ENCODE measurements at places on chromosomes 4 and X. TPM values are rescaled to one million over a fixed set of nuclear protein-coding genes. Genes with fewer than 3 reads are reported as not detected.
A peak's percentile ranks its signal among the peaks of the same experiment; 100 is the strongest.

GRCh38 chrX:151397741-151398070 is 700 bp downstream of the VMA21 start:
- no peaks in the 10 kb centered on the region for H3K27me3 ChIP-seq
- peaks cover 45% of the 10 kb centered on the region for H3K4me1 ChIP-seq
- no peaks in the 10 kb centered on the region for H3K36me3 ChIP-seq
- H3K4me3 ChIP-seq, result peak overlapping the region; percentile 87
- H3K27ac ChIP-seq, result peak overlapping the region; percentile 96

GRCh38 chr4:176475067-176475466 is 155.3 kb downstream of the SPCS3 start:
- no peaks in the 10 kb centered on the region for H3K36me3 ChIP-seq
- no peak overlapping the region for H3K4me3 ChIP-seq
- no peaks in the 10 kb centered on the region for H3K27me3 ChIP-seq
- no peak for DNase-seq
- no peaks in the 10 kb centered on the region for H3K4me1 ChIP-seq
- H3K27ac ChIP-seq, result no peak overlapping the region

- no peak overlapping the region for H3K4me3 ChIP-seq
- no peaks in the 10 kb centered on the region for H3K4me1 ChIP-seq
Observed at GRCh38 chr4:88353324-88353723, 25.3 kb upstream of the HERC6 start.

- no peak overlapping the region for H3K4me3 ChIP-seq
- DNase-seq, result no peak
- H3K27ac ChIP-seq, result no peak overlapping the region
- H3K36me3 ChIP-seq, result no peaks in the 10 kb centered on the region
- H3K27me3 ChIP-seq, result no peaks in the 10 kb centered on the region
- no peaks in the 10 kb centered on the region for H3K4me1 ChIP-seq
Observed at GRCh38 chr4:21806991-21807390, 141.6 kb downstream of the KCNIP4 start.

- H3K4me3 ChIP-seq, result no peak overlapping the region
- H3K27me3 ChIP-seq, result no peaks in the 10 kb centered on the region
- no peaks in the 10 kb centered on the region for H3K36me3 ChIP-seq
- DNase-seq, result no peak
- no peak overlapping the region for H3K27ac ChIP-seq
Observed at GRCh38 chr4:147764337-147764736, 32.4 kb downstream of the ARHGAP10 start.

DNA sequence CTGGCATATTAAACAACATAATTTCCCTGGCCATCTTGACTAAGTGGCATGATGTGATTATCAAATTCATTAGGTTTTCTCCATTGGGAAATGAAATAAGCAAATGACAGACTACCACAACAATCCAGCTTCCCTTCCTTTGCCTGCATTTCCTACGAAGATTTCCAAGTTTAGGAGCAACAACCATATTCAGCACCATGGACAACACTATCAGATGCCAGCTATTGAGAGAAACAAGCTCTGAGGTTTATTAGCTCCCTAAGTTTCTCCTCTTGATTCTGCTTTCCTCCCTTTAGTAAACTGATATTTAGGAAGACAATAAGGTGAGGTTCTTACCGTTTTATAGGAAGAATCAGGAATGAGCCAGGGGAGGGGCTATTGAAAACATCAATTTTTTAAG is 36.2 kb downstream of the DCX start:
- no peak overlapping the region for H3K4me3 ChIP-seq
- H3K4me1 ChIP-seq, result no peaks in the 10 kb centered on the region
- H3K27me3 ChIP-seq, result no peaks in the 10 kb centered on the region

- no peaks in the 10 kb centered on the region for H3K36me3 ChIP-seq
- H3K4me3 ChIP-seq, result no peak overlapping the region
- no peaks in the 10 kb centered on the region for H3K27me3 ChIP-seq
- H3K27ac ChIP-seq, result no peak overlapping the region
- DNase-seq, result no peak
Observed at GRCh38 chr4:156820931-156821330, 150.7 kb downstream of the PDGFC start.

GRCh38 chr4:162891788-162892707 is 274.6 kb downstream of the NAF1 start:
- H3K36me3 ChIP-seq, result no peaks in the 10 kb centered on the region
- no peak overlapping the region for H3K27ac ChIP-seq
- no peaks in the 10 kb centered on the region for H3K4me1 ChIP-seq
- no peak for DNase-seq
- no peaks in the 10 kb centered on the region for H3K27me3 ChIP-seq

DNA sequence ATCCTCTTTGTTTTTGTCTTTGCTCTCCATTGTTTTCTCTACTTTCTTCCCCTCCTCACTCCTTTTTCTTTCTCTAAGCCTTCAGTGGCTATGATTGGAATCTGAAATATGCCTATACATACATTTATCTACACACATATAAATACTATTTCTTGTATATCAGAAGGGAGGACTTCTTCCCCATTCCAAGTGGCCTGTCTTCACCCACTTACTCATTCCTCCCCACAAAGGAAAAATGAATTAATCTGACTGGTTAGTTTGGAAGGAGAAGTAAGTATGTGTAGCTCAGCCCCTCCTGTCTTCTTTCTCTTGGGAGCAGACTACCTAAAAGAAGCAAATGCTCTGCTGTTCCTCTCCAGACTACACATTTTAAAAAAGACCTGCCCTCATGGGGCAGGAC is 17.7 kb downstream of the GUCY2F start:
- H3K27me3 ChIP-seq, result no peaks in the 10 kb centered on the region

DNA sequence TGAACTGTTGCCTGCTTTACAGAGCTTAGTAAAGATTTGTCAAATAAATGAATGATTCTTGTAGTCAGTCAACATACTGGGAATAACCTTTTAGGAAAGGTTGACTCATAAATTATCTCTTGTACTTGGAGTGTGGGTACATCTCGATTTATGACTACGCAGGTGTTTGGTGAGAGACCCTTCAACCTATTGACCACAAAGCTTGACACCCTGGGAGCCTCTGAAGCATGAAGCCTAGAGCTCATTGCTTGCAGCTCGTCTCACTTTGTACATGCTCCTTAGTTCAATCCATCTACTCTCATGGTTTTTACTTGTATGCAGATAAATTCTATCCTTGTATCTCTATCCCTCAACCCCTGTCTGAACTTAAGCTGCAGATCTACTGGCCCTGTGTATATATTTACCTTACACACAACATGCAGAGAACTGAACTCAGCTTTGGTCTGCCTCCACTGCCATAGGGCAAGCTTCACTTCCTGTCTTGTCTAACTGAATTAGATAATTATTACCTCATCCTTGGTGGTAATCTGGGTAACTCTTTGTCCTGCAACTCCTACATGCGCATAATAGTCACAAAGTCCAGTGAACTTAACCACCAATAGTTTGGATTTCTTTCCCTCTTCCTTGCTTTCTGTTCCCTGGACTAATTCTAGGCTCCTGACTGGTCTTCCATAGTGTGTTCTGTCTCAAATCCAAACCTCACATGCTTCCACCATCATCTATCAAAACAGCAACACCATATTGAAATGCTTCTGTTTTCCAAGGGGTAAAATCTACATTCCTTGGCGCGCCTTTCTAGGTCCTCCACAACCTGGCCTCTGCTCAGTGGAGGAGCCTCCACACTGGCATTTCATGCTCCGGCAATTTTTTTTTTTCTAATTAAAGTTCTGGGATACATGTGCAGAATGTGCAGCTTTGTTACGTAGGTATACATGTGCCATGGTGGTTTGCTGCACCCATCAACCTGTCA is 32.2 kb upstream of the FAT1 start:
- no peak overlapping the region for H3K4me3 ChIP-seq
- no peaks in the 10 kb centered on the region for H3K4me1 ChIP-seq
- no peak for DNase-seq
- H3K36me3 ChIP-seq, result no peaks in the 10 kb centered on the region
- H3K27me3 ChIP-seq, result no peaks in the 10 kb centered on the region

- no peak overlapping the region for H3K27ac ChIP-seq
- H3K4me1 ChIP-seq, result no peaks in the 10 kb centered on the region
- no peaks in the 10 kb centered on the region for H3K27me3 ChIP-seq
- DNase-seq, result no peak
- no peak overlapping the region for H3K4me3 ChIP-seq
Observed at GRCh38 chr4:187071946-187072600, 348.4 kb upstream of the FAT1 start.

DNA sequence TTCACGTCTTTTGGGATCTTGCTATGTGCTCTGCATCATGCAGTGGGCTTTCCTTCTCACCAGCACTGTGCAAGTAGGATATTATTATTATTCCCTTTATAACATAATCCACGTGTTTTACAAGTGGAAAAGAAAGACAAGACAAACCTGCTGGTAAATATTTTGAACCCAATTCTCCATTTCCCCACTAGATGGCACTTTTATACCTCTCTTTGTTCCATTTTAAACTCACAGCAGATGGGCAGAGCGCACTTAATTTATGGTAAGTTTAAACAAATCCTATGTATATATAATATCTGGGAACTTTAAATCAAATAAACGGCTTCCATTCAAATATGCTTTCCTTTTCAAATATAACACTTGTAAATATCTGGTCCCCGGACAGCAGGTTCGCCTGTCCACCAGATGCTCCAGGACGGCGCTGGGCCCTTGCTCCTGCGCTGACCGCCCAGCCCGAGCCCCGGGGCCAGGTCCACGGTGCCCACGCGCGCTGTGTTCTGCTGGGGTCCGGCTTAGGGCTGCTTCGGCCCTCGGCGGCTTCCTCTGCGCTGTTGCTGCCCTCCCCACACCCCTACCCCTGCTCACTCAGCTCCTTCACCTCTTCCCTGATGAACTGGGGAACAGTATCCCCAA is 31.1 kb downstream of the F11 start:
- no peaks in the 10 kb centered on the region for H3K36me3 ChIP-seq
- H3K4me3 ChIP-seq, result no peak overlapping the region
- no peak overlapping the region for H3K27ac ChIP-seq
- peak; percentile 31 for DNase-seq
- H3K27me3 ChIP-seq, result peaks cover 6% of the 10 kb centered on the region

DNA sequence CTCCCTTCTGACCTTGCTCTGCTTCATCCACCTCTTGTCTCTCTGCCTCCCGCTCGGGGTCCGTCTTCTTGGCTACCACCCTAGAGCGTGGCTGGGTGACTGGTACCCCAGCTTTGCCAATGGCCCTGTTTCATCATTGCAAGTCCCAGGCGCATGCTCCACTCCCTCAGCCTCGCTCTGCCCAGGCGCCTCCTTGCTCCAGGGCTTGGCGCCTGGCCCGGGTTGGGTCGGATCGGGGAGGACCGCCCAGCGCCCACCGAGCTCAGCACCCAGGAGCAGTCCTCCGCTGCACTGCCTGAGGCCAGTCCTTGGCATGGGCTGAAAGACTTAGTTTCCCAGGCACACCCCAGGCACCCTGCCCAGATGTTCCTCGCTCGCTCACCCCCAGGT is 577 bp downstream of the BGN start:
- no peak for DNase-seq
- no peak overlapping the region for H3K4me3 ChIP-seq
- H3K27ac ChIP-seq, result no peak overlapping the region
- H3K4me1 ChIP-seq, result no peaks in the 10 kb centered on the region
- no peaks in the 10 kb centered on the region for H3K27me3 ChIP-seq

- no peak for DNase-seq
- no peaks in the 10 kb centered on the region for H3K36me3 ChIP-seq
- H3K4me3 ChIP-seq, result no peak overlapping the region
- no peaks in the 10 kb centered on the region for H3K27me3 ChIP-seq
Observed at GRCh38 chr4:39682138-39682537, 15.8 kb upstream of the UBE2K start.

- H3K4me3 ChIP-seq, result no peak overlapping the region
- H3K36me3 ChIP-seq, result no peaks in the 10 kb centered on the region
- H3K27ac ChIP-seq, result no peak overlapping the region
- H3K4me1 ChIP-seq, result no peaks in the 10 kb centered on the region
Observed at GRCh38 chr4:182795446-182796238, 121.5 kb downstream of the DCTD start.

DNA sequence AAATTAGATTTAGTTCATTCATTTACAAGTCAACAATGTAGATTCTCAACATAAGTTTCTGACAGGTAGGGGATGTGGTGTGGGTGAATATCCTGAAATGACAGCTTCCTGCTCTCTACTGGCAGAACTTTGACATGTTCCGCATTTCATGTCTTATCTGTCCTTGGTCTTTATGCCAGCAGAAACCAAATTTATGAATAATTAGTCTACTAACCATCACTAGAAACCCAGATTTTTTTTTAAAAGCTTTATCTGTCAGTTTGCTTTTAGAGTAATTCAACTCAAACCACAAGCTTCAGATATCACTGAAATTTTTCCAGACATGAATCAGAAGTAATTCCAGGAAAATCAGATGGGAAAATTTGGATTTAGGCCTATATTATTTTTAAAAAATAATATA is 17.9 kb downstream of the COQ2 start:
- DNase-seq, result peak; percentile 36
- H3K4me3 ChIP-seq, result no peak overlapping the region
- no peaks in the 10 kb centered on the region for H3K27me3 ChIP-seq
- peaks cover 6% of the 10 kb centered on the region for H3K4me1 ChIP-seq
- H3K27ac ChIP-seq, result no peak overlapping the region

DNA sequence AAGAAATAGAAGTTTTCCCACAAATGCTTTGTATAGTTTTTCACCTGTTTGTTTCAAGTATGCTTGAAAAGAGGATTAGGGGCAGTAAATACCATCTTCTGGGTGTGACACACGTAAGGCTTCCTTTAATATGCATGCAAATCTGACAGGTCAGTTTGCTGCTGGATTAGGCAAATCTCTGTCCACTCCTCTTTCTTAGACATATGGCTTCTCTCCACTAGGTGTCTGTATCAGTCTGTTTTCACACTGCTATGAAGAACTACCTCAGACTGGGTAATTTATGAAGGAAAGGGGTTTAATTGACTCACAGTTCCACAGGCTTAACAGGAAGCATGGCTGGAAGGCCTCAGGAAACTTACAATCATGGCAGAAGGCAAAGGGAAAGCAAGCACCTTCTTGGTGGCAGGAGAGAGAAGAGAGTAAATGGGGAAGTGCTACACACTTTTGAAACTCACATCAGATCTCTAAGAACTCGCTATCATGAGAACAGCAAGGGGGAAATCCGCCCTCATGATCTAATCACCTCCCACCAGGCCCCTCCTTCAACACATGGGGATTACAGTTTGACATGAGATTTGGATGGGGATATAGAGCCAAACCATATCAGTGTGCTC is 66.9 kb downstream of the TAB3 start:
- no peaks in the 10 kb centered on the region for H3K36me3 ChIP-seq
- no peak for DNase-seq
- no peaks in the 10 kb centered on the region for H3K4me1 ChIP-seq
- H3K4me3 ChIP-seq, result no peak overlapping the region
- no peak overlapping the region for H3K27ac ChIP-seq

RHOXF2 gene
- not detected for total RNA-seq

SLC25A5 gene
- 148 TPM for total RNA-seq

PRR32 gene
- not detected for total RNA-seq

RBM46 gene
- total RNA-seq, result not detected

Data from natural killer cell (primary cell).